Activated B cell treated with CpG ODN at 0.5 μM for 24 hours (primary cell): ENCODE measurements at places on chromosomes 4 and X.

- no peak for DNase-seq
Observed at GRCh38 chrX:34873500-34874225, 68.9 kb upstream of the FAM47B start.

GRCh38 chr4:6278801-6279197 lies 9.1 kb downstream of the WFS1 start:
- DNase-seq, result no peak

GRCh38 chrX:153953342-153953830 lies 8.9 kb upstream of the RENBP start:
- DNase-seq, result peak; percentile 68

- DNase-seq, result no peak
Observed at GRCh38 chrX:50198348-50198747, 2.5 kb downstream of the AKAP4 start.

GRCh38 chrX:39981946-39982345 lies 115.8 kb downstream of the BCOR start:
- no peak for DNase-seq

- DNase-seq, result peak; percentile 27
Observed at GRCh38 chr4:140359562-140360427, 13.7 kb upstream of the SCOC start.

DNA sequence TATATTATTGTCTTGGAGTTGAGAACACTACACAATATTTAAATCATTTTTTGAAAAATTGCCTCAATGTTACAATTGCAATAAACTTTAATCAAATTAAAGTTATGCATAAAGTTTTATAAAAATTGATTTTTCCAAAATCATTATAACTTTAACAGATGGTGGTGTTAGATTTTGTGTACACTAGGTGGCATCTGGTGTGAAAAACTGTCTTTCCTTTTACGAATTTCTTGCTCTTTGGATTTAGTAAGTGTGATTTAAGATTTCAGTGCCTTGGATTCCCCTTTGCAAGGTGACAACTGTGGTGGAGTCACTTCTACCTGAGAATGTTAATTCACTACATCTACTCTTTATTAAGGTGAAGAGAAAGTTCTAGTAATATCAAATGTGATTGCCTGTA lies 91.6 kb downstream of the AREG start:
- no peak for DNase-seq

DNA sequence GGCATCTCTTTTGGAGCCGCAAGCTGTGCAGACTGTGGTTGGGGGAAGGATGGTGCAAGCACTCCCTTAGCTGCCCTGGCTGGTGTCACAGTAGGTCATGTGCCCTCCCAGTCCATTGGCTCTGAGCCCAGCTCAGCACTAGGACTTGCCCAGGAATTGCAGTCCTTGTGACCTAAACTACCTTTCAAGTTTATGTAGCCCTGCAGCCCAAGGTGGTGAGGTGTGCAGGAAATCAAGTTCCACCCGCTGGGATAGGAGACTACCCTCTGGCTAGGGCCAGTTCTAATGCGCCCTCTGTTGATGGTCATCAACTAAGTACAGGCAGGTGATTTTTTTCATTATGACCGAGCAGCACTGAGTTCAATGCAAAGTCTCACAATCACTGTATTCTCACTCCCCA lies 335.2 kb downstream of the UBE2NL start:
- no peak for DNase-seq

DNA sequence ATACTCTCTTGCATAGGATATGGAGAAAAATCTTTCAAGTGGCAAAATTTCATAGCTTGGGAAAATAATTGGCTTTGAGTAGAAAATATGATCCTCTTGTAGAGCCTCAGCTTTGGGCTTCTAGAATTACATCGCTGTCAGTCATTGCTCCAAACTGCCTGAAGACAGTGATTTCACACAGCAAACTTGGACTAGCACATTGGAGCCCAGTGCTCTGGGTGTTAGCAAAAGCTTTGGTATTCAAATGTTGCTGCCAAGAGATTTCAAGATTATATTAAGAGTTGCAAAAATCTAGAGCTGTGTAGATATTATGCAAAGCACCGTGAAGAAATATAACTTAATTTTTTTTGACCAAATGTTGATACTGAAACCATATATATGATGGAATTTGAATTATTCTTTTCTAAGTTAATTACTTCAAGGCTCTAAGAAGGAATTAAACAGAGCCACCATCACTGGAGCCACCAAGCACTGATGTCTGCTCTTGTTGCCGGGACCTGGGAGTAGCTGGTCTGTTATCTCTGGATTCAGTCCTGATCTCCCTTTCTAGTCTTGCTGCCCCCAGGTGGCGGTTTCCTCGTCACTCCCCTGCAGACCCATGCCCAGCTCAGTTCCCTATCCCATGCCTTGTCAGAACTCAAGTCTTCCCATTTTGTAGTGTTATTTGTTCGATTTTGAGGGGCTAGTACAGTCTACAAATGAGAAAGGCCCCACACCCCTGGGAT lies 260.7 kb upstream of the SFRP2 start:
- no peak for DNase-seq

- no peak for DNase-seq
Observed at GRCh38 chrX:26411045-26411444, 195.1 kb downstream of the MAGEB5 start.

DNA sequence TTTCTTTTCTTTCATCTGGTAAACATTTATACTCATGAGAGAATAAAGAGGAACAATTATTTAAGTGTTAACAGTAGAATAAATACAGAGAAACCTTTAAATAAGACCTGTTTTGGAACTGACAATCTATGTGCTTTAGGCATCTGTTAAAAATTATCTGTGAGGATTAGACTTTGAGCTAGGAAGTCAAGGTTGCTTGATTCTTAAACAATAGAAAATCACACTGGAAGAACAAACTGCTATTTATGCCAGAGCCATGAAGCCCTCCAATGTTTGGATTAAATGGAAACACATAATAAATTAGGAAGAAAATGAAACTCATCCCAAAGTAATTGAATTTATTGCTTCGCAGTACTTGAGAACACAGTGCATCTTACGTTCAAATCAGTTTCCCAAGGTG lies 207.2 kb upstream of the NPY2R start:
- DNase-seq, result no peak

DNA sequence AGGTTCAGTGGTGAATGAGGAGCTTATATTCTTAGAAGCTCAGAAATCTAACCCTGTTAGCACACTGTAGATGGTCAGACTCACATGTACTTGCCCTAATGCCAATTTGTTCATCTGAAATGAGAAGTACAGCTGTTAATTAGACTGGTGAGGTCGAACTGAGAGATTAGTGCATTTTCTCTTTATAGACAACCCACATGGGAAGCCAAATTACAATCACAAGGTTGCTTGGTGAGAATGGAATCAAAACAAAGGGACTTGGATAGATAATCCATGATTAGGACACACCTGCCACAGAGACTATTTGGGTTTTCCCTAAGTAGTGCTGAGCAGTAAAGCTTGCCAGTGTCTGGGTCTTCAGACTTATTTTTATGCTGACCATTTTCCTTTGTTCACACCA lies 88.3 kb downstream of the POLA1 start:
- DNase-seq, result no peak
